ENCODE measurements at places on chromosomes 1 and 21. TPM values are rescaled to one million over a fixed set of nuclear protein-coding genes. Genes with fewer than 3 reads are reported as not detected.

DNA sequence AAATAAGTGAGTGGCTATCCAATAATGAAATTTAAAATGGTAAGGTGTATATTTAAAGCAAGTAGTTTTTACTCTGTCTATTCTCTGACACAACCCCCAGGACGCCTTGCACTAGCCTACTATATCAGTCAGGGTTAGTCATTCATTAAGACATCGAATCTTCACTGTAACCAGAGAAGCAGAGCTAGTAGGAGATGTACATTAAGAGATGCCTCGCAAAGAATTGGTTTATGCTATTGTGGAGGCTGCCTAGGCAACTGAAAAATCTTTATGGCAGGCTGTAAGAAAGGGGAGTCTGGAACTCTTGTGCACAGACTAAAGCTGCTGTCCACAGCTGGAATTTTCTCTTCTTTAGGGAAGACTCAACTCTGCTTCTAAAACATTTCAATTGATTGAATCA lies 28.8 kb downstream of the NTNG1 start:
- no peak for DNase-seq

Gene ZBTB8A
- 4.7 TPM for total RNA-seq

Gene KCNJ9
- not detected for total RNA-seq

Gene SLC1A7
- 0.31 TPM for total RNA-seq

GRCh38 chr1:199931666-199932377 lies 95.7 kb upstream of the NR5A2 start:
- no peak for DNase-seq

Gene C4BPA
- not detected for total RNA-seq

- no peak for DNase-seq
Measured at GRCh38 chr1:87132284-87132870, 196.3 kb upstream of the LMO4 start.

GRCh38 chr1:151147132-151147503 lies 687 bp upstream of the SEMA6C start:
- no peak for DNase-seq

Gene CFHR3
- not detected for total RNA-seq

DNA sequence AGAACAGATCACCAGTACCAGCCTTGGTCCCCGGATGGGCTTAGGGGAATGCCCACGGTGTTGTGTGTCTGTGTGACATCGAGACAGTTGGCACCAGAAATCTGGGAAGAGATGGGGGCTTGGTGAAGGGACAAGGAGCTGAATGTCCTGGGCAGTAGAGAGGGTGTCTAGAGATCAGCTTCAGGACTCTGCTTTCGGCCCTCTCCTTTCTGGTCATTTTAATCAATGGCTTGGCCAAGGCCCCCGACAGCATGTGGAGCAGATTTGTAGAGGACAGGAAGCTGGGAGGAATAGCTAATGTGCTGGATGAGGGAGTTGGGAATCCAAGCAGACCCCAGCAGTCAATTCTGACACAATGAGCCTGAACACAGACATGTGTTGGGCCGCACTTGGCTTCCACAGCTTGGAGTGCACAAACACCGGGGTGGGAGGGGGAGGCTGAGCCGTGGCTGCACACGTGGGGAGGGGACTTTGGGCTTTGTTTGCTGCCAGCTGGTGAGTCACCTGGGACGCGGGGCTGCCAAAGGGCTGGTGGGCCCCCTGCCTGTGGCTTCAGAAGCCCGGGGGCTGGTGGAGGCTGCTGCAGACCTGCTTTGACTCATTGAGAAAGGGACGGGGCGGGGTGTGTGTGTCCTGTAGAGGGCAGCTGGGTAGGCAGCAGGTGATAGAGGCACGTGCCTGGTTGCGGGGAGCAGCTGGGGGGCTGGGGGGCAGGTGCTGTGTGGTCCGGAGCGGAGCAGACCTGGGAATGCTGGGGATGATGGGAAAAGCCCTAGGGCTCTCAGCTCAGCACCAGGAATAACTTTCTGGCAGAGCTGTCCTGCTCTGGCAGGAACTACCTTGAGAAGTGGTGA lies 20.9 kb downstream of the SLC1A7 start:
- peak; percentile 59 for DNase-seq

DNA sequence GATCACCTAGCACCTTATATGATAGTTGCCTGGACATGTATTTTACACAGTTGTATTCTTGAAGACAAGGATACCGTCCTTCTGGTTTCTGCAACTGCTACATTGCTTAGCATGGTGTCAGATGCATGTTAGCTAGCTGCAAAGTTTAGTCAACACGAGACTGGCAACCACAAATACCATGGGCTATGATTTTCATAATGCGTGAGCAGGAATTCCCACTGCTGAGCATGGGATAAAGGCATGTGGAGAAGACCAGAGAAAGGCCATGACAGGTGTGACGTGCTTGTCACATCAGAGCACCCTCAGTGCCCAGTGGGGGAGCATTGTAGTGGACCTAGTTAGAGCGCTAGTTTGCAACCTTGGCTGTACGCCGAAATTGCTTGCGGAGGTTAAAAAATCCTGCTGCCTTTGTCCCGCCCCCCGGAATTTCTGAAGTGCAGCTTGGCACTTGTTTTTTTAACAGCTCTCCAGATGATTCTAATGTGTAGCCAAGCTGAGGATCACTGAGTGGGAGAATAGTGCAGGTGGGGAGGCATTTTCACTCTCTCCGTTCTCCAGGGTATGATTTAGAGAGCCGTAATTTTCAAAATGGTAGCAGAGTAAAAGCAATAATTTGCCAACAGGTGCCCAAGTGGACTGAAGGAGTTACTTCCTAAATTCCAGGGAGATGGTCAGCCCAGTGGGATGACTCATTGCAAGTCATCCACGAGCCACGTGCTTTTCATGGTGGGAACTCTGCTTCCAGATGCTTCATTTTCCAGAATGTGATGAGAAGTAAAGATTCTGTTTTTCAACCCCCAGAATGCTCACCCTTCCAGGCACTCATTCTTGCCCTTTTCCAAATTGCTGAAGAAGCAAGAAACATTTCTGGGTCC lies 81.0 kb downstream of the CNIH3 start:
- peak; percentile 23 for DNase-seq

Gene AMY1A
- total RNA-seq = not detected

Gene STYXL2
- 87.4 TPM for total RNA-seq

Gene SPRR2B
- total RNA-seq = not detected

Gene TSACC
- 1.0 TPM for total RNA-seq

DNA sequence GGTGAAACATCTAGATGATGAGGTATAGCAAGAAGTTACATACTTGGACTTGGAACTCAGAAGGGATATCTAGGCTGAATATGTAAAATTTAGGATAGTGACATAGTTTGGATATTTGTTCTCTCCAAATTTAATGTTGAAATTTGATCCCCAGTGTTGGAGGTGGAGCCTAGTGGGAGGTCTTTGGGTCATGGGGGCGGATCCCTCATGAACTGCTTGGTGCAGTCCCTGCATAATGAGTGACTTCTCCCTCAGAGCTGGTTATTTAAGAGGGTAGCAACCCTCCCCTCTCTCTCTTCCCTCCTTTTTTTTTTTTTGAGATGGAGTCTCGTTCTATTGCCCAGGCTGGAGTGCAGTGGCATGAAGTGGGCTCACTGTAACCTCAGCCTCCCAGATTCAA lies 15.5 kb downstream of the ST3GAL3 start:
- DNase-seq = no peak

Gene CHIT1
- total RNA-seq = 0.63 TPM

- DNase-seq = no peak
Measured at GRCh38 chr1:228751360-228752098, 16.2 kb downstream of the RHOU start.

Gene THEM5
- not detected for total RNA-seq

DNA sequence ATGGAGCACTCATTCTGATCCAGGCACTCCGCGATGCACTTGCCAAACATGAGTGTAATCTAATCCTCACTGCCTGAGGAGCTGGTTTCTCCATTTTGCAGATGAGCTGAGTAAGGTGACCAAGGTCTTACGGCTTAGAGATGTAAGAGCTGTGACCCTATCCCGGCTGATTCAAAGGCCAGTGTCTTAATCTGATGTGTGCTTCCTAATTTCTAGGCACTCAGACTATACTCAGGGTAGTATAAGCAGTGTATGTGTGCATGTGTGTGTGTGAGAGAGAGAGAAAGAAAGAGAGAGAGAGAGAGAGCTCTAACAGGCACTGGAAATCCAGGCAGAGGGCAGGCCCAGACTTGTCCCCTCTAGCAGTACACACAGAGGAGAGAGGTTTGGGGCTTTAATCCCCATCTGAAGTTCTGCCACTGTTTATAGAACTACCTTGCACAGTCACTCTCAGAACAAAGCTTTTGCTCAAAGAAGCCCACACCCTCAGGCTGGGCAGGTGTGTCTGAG lies 188.2 kb downstream of the ZBTB18 start:
- DNase-seq = no peak

- no peak for DNase-seq
Measured at GRCh38 chr1:172761581-172762486, 102.9 kb downstream of the FASLG start.

Gene FNDC10
- total RNA-seq = 1.3 TPM

DNA sequence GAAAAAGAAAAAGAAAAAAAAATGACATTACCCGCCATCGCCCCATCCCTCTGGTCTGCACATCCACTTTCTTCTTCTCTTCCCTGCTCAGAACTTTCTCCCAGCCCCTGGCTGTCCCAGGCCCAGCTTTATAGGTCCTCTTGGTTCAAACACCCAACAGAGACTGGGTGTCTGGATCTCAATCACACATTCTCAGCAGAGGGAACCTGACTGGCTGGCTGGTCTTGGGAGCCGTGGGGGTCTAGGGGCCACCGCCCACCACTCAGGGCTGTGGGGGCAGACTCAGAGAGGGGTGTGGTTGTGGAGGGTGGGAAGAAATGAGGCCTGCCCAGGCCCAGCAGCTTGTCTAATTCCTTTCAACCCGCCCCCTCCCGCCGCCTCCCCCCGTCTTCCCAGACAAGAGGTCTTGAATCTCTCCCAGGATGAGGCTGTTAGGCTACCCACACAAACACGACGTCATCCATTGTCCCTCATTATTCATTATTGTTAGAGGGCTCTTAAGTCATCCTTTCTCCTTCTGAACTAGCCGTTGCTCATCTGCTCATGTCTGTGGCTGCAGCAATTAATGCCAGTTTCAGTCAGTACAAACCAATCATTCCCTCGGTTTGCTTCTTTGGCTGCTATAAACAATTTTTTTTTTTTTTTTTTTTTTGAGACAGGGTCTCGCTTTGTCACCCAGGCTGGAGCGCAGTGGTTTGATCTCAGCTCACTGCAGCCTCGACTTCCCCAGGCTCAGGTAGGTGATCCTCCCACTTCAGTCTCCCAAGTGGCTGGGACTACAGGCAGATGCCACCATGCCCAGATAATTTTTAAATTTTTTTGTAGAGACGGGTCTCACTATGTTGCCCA lies 40.6 kb upstream of the CLIC4 start:
- no peak for DNase-seq

- no peak for DNase-seq
Measured at GRCh38 chr1:231694465-231695077, 68.0 kb downstream of the DISC1 start.

Data from left cardiac atrium (tissue), 4 donors.